T-helper 9 cell (primary cell): ENCODE measurements at places on chromosomes 7 and 10.

DNA sequence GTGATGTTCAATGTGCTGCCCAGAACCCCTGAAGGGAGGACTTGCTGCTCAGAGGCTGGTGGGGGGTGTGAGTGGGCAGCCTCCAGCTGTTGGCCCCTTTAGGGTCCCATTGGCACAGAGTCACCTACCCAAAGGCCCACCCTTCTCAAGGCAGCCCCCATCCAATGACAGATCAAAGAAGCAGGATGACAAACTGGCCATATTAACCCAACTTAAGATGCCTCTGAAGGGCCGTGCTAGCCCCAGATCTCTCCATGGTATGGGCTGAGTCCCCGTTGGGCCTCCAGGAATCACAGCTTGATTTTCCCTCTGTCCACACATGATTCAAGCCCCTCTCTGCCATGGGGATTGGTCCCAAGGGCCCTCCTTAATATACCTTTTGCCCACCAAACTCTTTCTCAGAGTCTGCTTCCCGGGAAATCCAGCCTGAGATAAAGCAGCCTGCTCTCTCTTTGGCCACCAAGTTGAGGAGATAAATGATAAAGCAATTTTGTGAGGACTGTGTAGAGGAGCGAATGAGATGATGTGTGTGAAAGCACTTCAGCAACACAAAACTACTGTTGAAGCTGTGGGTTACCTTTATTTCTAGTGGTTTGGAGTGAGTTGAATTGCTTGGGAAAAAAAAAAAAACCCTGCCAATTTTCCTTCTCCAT lies 38.2 kb upstream of the C10orf71 start:
- no peak for DNase-seq

DNA sequence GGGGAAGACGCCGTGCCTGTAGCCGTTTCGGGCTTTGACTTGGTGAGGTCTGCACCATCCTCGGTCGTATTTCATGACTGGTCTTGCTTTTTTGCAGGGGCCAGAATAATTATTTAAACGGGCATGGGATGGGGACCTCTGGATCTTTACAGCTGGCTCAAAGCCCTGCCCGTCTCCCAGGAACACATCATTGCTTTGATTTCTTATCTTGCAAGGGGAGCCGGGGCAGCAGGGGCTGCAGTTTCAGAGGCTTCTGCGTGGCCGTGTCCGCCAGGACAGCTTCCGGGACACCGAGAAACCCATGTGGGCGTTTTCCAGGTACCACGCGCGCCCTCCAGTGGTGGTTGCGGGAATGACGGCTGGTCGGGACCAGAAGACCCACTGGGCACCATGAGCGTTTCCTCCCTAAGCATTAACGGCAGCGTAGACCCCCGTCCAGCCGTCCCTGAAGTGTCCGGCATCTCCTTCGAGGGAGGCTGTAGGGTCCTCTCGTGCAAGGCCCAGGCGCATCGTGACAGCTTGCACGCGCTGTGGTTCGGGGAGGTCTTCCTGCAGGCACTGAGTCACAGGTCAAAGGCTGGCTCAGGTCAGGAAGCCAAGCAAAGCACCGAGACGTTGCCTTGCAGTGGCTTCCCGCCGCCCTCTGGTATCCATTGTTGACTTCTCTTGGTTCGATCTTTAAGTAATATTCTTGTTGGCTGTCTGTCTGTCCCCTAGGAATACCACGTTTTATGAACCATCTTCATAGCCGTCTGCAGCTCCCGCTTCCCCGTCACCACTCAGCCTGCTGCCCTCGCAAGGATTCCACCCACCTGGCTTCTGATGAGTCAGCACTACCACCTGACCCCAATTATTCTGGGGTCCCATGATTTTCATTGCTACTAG lies 16.2 kb upstream of the ZFAND2A start:
- DNase-seq = peak; percentile 81

GRCh38 chr10:76298329-76298728 lies 866.9 kb downstream of the LRMDA start:
- no peak for DNase-seq

DNA sequence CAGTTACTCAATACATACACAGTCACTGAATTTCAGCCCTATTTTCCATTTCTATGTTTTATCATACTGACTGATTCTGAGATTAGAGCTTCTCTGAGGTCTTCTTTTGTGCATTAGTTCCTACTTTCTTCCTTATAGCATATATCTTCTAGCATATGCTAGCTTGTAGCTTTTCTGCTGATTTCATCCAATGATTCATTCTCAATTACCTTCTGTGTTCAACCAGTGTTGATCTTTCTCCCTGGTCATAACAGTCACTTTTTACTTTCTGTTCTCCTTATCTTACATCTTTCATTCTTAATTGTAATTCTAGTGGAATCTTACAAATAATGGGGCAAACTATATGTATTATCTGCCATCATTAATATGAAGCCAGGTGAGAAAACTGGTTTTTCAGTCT lies 159.5 kb upstream of the HGF start:
- no peak for DNase-seq

GRCh38 chr7:14836006-14836405 lies 66.5 kb downstream of the DGKB start:
- DNase-seq = no peak
